ENCODE measurements at places on chromosomes 16 and 17.

DNA sequence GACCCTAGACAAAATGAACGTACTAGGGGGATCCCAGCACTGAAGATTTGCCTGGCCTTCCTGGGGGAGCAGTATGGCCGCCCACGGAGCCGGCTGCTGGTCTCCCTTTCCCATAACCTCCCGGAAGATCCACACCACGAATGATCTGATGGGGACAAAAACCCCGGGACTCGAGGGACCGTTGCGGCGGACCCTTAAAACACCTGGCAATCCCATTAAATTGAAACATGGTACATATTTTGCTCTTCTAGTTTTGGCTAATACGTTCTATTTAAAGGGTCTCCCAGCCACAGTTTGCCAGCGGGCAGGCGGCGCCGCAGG is 45.2 kb upstream of the LCMT1 start:
- no peak for DNase-seq

- DNase-seq = no peak
Observed at GRCh38 chr17:57396511-57396921, 140.2 kb downstream of the MSI2 start.

DNA sequence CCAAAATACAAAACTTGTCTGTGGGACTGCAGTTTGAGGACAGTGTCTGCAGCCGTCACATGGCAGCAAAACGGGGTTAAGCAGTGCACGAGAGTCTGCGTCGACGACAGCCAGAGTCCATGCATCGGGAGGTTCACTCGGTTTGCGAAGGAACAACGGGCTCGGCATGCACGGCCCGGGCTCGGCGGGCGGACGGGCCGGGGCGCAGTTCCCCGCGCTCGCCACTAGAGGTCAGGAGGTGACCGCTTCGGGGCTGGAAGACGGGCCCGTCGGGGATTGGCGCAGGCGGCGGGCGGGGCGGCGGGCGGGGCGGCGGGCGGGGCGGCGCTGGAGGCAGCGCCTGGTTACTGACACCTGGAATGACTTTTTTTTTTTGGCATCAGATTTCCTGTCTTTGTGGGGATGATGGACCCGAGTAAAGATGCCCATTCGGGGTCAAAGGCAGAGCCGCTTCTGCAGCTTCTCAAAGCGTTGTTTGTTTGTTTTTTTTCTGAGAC is 6.5 kb downstream of the SCGB1C2 start:
- peak; percentile 55 for DNase-seq

DNA sequence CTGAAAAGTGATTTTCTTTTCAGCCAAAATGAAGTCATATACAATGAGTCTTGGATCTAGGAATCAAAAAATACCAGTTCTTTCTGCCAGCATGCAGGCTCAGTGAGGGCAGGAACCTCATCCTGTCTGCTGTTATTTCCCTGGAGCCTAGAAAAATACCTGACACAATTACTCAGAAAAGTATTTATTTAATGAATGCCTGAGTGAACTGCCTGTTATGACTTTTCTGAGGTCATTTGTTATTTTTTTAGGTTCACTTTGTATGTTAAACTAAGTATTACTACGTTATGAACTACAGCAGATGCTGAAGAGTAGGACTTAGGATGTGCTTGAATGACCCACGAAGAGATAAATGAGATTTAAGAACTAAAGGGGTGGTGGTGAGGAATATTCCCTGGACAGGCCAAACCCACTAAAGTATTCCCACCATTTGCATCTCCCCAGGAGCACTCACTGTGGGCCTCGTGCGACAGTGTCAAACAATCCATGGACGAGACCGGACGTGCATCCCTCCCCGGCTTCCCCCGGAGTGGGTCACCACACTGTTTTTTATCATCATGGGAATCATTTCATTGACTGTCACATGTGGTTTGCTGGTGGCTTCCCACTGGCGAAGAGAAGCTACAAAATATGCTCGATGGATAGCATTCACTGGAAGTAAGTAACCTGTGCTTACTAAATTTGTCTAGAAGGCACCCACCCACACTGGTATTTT is 17.1 kb upstream of the VWA3A start:
- DNase-seq = no peak

DNA sequence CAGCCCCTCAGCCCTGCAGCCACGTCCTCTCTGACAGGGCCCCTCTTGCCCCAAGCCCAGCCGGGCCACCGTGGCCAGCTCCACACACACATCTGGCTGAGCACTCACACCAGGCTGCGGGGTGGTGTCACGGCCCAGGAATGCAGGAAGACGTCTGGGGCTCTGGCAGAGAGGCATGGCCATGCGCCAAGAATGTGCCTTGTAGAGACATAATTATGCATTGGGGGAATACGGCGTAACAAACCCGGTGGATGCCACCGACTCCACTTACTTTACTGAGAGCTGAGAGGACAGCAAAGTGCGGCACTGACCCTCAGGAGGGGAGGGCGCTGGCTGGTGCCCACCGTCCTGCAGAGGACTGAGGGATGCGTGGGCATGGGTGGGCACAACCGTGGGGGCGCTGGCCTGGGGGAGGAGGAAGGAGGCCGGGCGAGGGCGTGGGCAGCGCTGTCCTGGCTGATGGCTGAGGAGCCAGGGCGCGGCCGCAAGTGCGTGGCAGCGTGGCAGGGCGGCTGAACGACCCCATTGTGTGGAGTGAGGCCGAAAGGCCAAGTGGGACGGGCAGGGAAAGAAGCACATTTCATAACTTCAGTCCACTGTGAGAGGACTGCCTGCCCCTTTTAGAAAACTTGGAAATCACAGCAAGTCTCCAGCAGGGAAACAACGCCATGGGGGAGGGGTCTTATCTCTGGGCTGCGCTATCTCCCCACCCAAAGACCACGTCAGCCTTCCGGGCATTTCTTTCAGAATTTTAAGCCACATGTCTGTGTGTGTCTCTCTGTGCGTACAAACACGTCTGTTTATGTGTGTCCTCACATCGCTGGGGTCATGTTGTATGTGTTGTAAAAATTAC is 30.6 kb downstream of the METRNL start:
- DNase-seq = no peak

DNA sequence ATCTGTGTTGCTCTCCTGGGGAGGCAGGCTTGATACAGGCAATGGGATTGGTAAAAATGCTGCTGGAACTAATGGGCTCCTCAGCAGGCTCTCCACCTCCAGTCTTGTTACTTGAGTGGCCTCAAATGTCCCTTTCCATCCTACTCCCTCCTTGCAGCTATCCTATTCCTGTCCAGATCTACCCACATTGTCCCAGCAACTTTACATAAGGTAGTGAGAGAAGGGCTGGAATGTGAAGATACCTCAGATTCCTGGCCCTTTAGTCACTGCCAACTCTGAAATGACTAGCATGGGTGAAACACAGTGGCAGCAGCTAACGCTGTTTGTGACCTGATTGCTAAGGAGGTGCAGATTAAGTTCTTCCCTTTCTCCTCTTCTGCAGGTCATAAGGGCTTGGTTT is 210.1 kb upstream of the HS3ST4 start:
- no peak for DNase-seq

DNA sequence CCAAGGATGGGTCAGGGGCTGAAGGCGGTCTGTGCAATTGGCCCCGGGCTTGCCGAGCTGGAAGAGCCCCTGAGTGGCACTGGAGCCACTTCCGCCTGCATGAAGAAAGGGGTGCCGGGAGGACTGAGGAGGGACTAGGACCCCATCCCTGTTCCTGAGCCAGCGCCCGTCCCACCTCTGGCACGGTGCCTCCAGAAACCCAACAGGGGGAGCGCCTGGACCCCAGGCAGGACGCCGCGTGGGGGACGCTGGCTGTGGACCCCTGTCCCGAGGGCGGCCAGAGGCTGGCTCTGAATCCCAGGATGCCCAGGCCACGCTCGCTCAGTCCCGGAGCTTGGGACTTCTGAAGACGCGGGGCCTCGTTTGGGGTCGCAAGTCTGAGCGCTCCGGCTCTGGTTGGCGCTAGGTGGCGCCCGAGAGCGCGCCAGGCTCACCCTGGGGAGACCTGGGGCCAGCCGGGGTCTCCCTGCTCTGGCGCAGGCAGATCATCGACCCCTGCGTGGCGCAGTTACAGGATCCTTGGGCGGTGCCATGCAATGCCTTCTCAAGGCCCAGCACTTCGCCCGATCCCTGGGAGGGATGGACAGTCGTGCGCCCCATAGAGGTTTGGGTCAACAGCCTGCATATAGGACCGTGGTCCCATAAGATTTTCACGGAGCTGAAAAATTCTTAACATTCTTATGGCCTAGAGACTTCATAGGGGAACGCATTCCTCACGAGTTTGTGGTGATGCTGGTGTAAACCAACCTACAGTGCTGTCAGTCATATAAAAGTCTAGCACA is 58.5 kb upstream of the CREBBP start:
- DNase-seq = no peak

DNA sequence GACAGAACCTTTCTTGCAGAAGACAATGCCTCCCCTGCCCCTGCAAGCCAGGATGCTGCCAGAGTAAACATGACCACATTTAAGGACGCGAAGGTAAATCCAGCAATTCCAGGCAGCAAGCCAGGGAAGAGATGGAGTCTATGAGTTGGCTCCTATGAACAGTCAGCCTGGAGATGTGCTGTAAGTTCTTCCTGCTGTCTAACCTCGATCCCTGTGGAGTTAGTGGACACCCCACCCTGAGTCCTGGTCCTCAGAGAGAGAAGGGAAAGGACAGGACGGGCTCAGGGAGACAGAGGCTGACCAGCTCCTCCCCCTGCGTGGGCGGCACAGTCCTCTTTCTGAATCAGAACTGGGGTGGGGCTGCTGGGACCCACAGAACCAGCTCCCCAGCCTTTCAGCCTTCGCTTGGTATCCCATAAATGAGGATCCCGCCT is 24.9 kb downstream of the CDC42EP4 start:
- no peak for DNase-seq

- DNase-seq = no peak
Observed at GRCh38 chr17:33664116-33664840, 371.2 kb upstream of the ASIC2 start.

- DNase-seq = no peak
Observed at GRCh38 chr17:43854498-43854897, 7.5 kb downstream of the CD300LG start.

DNA sequence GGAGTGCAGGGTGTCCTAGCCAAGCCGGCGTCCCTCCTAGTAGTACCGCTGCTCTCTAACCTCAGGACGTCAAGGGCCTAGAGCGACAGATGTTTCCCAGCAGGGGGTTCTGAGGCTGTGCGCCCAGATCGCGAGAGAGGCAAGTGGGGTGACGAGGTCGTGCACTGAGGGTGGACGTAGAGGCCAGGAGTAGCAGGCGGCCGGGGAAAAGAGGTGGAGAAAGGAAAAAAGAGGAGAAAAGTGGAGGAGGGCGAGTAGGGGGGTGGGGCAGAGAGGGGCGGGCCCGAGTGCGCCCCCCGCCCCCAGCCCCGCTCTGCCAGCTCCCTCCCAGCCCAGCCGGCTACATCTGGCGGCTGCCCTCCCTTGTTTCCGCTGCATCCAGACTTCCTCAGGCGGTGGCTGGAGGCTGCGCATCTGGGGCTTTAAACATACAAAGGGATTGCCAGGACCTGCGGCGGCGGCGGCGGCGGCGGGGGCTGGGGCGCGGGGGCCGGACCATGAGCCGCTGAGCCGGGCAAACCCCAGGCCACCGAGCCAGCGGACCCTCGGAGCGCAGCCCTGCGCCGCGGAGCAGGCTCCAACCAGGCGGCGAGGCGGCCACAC is at the start of gene MMP2:
TSS of gene MMP2 (plus strand) at position 372 of the 603 bp plus-strand sequence. CDS start 282 bp downstream, outside the sequence.
- no peak for DNase-seq

GRCh38 chr16:309476-309875 is 26.5 kb downstream of the PDIA2 start:
- no peak for DNase-seq

- no peak for DNase-seq
Observed at GRCh38 chr16:48613061-48613957, 3.3 kb upstream of the N4BP1 start.

DNA sequence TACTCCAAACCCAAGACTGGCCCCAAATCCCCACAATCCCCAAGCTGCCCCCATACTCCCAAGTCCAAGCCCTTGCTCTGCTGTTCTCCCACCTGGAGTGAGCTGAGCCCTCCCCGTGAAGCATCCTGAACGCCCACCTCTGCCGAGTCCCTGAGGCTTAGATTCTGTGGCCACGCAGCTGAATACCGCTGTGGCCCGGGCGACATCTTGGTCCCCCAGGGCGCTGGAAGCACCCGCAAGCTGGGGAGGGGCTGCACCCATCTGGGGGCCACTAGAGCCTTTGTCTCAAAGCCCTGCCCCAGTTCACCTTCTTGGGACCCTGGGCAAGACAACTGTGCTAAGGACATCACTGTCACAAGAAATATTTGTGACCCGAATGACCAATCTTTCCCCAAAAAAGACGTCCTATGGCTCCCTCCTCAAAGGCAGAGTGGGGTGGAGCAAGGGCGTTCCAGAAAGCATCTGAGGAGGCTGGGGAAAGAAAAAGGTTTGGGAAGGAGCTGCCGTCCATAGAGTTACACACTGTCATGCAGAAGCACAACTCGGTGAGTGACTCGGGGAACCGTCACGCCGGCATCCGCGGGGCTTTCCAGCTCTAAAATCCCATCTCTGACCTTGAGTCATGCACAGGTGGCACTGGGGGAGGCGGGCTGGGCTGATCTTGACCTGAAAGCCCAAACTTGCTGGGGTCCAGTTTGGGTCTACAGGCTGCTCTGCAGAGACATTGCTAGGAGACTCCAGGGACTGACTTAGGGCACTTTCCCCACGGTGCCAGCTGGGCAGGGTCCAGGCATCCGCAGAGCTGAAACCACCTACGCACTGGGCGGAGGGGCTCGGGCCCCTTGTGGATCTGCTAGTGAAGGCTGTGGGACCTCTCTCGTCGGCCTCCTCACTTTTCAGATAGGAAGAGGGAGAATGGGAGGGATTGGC is 6.6 kb downstream of the PTX4 start:
- no peak for DNase-seq

DNA sequence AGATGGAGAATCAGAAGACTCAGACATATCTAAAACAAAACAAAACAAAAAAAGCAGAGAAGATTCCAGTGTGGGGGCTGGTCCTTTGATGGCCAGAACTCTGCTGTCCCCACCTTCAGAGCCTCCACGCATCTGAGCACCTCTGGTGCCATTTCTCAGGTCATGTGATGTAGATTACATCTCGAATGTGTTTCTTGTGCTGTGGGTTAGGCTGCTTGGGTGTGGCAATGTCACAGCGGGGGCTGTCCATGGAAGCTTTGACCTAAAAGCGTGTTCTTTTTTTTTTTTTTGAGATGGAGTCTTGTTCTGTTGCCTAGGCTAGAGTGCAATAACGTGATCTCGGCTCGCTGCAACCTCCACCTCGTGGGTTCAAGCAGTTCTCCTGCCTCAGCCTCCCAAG is 51.2 kb downstream of the PLD6 start:
- DNase-seq = no peak

- DNase-seq = no peak
Observed at GRCh38 chr16:67796099-67796718, 10.2 kb downstream of the RANBP10 start.

GRCh38 chr16:6105115-6105514 is 1007.5 kb upstream of the EEF2KMT start:
- DNase-seq = no peak

- DNase-seq = no peak
Observed at GRCh38 chr16:50437769-50438437, 69.1 kb upstream of the BRD7 start.

GRCh38 chr16:48231727-48232492 is 12.2 kb upstream of the LONP2 start:
- no peak for DNase-seq
